ENCODE measurements at places on chromosomes 11 and 22.

DNA sequence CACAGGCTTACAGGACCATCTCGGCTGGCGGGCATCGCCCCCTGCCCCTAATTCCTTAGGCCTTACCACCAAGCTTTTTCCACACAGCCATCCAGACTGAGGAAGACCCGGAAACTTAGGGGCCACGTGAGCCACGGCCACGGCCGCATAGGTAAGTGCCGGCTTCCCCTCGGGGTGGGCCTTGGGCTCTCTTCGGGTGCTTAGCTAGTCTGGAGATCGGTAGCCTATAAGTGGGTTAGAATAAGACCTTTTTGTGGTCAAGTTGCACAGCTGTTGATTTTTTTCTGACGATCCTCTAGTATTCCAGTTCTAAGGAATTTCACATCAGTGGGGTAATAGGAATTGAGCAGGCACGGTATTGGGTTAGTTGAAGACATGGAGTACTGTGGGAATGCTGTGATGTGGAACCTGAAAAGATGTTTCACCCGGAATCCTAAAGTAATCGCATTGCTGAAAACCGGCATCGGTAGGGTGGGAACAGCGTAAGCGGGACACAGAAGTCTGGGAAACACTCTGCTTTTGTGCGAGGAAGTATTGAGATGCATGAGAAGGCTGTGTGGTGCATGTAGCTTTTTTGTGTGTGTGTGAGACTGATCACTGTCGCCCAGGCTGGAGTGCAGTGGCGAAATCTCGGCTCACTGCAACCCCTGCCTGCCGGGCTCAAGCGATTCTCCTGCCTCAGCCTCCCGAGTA, 669 bp downstream of the RPL27A start:
- no peak for DNase-seq

GRCh38 chr11:113400631-113401230, 13.2 kb downstream of the ANKK1 start:
- no peak for DNase-seq

DNA sequence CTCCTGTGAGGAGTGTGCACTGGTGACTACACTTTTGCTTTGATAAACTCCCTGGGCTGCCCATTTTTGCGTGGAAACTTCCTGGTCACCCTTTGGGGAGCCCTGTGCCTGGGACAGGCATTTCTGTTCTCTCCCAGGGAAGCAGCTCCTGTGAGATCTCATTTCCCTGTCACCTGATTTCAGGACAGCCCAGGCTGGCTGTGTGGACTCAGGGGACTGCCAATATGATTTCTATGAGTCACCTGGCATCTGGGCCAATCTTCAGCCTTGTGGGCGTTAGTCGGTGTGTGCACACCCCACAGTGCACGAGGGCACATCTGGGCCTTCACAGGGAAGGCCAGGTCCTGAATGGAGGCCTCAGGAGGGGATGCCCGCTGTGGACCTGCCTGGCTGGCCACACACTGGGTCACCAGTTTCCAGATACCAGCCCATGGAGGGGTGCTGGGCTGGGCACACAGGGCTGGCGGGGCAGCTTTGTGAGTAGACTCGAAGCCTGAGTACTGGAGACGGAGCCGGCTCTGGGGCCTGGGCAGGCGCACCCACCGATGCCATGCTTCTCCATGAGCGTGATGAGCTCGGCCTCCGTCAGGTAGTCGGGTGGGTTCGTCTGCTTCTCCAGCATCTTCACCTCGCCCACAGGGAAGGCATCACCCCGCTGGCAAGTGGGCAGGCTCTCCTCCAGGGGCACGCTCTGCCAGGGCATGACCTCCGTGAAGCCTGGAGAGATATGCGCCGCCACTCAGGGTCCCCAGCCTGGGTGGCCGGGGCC, 9.4 kb upstream of the PPM1F start:
- DNase-seq = no peak

- no peak for DNase-seq
These were observed 38.1 kb downstream of the AHNAK start for GRCh38 chr11:62508336-62509058.

GRCh38 chr22:43600265-43600664, 188.5 kb downstream of the MPPED1 start:
- no peak for DNase-seq

- DNase-seq = no peak
These were observed 34.0 kb downstream of the KCNC1 start for GRCh38 chr11:17768547-17768946.

DNA sequence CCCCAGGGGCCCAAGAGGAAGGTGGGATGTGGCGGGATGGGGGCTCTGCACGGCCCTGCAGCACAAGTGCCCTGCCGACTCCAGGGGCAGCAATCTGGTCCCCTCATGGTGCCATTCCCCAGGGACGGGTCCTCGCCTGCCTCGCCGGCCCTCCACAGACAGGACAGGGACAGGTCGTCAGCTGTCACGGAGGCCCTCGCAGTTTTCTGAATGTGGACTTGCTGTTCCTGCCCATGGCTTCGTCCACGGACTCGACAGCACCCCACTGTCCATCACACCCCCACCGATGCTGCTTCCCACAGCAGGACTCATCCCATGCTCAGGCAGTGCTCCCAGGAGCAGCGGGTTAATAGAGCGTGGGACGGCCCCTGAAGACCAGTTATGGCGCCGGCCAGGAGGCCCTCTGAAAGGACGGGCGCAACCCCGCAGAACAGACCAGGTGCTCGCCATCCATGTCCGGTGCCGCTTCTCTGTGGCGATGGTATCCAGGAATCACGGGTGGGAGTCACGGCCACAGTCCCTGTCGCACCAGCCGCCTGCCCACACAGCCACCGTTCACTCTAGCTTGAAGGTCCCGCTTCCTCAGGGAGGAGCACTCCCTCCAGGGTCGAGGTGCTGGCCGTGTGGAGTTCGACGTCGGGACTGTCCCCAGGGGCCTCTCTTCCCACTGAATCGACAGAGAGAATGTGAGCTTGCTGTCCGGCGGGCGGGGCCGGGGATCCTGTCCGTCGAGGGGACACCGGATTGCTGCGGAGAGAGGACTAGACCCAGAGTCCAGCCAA, 18.5 kb upstream of the MUC2 start:
- no peak for DNase-seq

GRCh38 chr11:111456859-111457730, 55.1 kb downstream of the BTG4 start:
- DNase-seq = no peak

DNA sequence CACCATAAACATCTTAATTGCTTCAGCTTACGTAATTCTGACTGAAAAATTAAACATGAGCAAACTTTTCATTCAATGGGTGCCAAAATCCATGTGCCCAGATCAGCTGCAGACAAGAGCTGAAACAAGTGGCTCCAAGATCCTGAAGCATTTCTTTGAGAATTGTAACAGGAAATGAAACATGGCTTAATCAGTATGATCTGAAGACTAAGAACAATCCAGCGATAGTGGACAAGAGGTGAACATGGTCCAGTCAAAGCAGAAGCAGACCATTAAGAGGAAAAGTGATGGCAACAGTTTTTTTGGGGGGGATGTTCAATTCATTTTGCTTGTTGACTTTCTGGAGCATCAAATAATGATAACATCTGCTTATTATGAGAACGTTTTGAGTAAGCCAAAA, 1964.5 kb upstream of the RAG2 start:
- no peak for DNase-seq

- no peak for DNase-seq
These were observed 11.1 kb downstream of the DGCR2 start for GRCh38 chr22:19111140-19111539.

DNA sequence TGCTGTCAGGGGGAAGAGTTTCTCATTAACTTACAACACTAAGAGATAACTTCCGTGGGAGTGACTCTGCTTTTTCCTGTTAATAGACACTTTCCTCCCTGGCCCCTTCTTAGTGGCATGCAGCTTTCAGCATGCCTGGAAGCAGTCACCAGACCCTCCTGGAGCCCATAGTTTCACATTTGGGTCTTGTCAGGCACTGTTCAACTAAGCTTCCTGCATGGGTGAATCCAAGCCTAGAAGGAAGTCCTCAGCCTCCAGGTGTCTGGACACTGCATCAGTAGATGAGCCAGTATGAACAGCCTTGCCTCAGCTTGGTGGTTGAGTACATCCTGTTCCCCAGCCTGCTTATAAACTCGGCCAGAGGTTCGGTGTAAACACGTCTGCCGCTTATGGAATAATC, 68.1 kb downstream of the PPP6R3 start:
- DNase-seq = no peak

Data from NCI-H2029 treated with DMSO at 0.1 percent for 48 hours (cell line).